ENCODE measurements at places on chromosomes 4 and X.

GRCh38 chrX:97907791-97908190 is 1024.1 kb downstream of the RPA4 start:
- DNase-seq = no peak

DNA sequence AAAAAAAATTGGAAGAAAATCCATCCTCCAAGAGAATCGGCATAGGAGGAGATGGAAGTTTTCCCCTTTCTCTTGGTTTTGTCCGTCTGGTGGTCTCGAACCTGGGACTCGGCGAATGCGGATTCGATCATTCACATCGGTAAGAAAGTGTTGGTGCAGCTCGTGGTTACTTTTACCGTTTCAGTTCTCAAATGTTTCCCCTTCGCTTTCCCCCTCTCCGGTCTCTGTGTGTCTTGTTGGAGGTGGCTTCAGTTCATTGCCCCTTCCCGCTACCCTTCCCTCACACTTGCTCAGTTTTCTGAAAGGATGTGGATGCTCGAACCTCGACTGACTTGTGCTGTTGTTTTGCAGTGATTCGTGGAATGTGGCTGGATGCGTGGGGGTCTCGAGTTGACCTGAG is 840 bp downstream of the GRID2 start:
- no peak for DNase-seq

- DNase-seq = no peak
Observed at GRCh38 chr4:175457956-175458355, 354.1 kb downstream of the GPM6A start.

DNA sequence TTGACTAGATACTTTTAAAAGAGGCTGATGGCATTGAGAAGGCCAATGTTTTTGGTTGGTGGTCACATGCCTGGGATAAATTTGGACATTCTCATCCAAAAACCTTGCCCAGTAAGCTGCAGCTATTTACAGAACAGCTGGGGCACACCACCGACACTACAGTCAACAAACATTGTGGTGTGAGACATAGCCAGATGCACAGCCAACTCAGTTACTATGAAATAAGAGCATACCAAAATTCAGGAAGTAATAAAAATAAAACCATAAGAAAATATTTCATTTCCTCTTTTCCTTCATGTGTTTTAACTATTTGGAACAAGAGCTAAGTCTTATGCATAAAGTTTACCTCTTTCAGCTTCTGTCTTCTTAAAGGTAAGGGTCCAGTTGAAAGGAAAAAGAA is 8.8 kb downstream of the PPM1K start:
- peak; percentile 25 for DNase-seq

DNA sequence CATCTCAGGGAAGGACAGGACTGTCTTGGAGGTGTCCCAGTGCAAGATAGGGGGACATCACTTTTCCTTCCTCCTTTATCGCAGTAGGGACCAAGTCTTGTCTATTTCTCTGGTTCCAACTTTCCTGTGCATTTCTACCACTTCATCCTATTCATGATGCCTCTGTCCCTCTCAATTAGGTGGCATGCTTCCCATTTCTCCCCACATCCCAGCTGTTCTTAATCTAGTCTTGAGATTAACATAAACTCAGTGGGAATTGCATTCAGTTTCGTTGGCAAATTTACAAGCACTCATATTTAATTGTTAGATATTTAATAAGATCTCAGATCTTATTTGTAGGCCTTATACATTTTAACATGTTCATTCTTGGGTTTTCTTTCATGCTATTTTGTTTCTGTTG is 15.7 kb upstream of the ODAM start:
- DNase-seq = no peak

DNA sequence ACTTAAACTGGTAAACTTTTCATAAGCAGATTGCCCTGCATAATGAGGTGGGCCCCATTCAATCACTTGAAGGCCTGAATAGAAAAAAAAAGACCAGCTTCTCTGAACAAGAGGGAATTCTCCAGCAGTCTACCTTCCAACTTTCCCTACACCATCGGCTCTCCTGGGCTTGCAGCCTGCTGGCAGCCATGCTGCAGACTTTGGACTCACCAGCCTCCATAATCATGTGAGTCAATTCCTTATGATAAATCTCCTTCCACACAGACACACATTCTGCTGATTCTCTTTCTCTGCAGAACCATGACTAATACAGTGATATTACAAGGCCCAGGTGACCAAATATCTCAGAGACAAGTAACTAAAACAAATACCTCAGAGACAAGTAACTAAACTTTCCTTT is 113.8 kb upstream of the WDR17 start:
- DNase-seq = no peak

DNA sequence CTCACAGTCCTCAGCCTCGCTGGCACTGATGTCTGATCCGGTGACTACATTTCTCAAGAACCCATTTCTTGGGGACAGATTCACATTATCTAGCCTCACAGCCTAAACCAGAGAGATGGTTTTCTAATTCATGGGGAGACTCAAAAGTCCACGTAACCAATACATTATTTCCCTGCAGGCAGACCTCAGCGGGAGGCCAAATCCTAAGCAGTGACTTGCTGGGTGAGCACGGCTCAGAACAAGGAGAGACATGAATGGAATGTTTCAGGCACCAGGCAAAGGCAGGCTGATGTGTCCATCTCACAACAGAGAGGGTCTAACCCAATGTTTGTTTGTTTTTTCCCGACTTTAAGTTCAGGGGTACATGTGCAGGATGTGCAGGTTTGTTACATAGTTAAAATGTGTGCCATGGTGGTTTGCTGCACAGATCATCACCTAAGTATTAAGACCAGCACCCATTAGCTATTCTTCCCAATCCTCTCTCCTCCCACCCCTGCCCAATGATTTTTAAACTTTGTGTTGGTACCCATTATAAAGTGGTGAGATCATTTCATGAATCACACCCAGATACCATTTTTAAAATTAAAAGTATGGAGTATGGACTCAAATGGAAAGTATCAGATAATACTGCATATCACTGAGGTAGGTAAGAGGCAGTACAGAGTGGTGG is 53.3 kb downstream of the SCD5 start:
- no peak for DNase-seq

GRCh38 chr4:2383760-2384159 is 34.7 kb downstream of the ZFYVE28 start:
- DNase-seq = no peak

GRCh38 chrX:116236666-116237065 is 66.1 kb downstream of the AGTR2 start:
- no peak for DNase-seq

GRCh38 chr4:70925899-70926635 is 23.9 kb downstream of the MOB1B start:
- no peak for DNase-seq

GRCh38 chr4:8343262-8343966 is 73.9 kb downstream of the HTRA3 start:
- DNase-seq = no peak

- DNase-seq = no peak
Observed at GRCh38 chr4:16516796-16517439, 290.6 kb upstream of the TAPT1 start.

GRCh38 chr4:128758314-128758922 is 51.1 kb upstream of the JADE1 start:
- no peak for DNase-seq

GRCh38 chr4:189117426-189117825 is 823.2 kb upstream of the FRG1 start:
- DNase-seq = no peak

DNA sequence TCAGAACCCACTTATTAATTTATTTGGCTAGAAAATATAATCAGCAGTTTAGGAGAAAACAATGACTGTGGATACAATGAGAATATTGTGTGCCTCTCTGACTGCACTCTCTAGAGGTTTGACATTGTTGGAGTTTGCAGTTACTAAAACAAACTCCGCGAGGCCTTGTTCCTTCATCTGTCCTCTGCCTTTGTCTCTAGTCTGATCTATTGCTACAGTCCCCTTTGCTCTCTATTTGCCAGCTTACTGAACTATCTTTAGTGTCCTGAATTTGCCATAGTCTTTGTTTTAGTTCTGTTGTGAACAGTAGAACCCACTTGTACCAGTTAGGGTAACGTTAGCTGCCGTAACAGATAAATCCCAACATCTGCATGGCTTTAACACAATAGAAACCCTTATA is 81.4 kb upstream of the RPS6KA3 start:
- no peak for DNase-seq

DNA sequence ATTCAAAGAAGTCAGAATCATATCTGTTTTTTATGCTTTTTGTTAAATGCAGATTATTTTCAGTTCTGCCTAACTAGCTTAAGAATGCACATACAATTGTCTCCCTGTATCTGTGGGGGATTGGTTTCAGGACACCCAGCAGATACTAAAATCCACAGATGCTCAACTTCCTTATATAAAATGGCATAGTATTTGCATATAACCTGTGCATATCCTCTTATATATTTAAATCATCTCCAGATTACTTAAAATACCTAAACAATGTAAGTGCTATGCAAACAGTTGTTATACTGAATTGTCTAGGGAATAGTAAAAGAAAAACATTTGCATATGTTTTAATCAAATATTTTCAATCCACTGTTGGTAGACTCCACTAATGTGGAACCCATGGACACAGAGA is 279.4 kb downstream of the TMA16 start:
- no peak for DNase-seq

GRCh38 chr4:90852237-90852636 is 725.0 kb downstream of the CCSER1 start:
- DNase-seq = no peak

GRCh38 chr4:17128268-17128667 is 229.8 kb upstream of the LDB2 start:
- no peak for DNase-seq

DNA sequence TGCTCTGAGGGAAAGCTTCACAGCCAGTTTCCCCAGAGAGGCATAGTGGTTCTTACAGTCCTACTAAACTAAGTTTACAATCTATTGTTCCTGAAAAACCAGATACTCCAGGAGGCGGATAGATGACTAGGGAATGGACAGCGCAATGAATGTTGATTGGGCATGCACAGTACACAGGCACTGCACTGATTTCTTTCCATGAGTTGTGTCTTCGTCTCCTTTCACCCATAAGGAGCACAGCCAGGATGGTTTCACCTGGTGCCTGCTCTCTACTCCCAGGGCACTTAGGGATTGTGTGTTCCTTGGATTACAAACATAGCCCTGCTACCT is 144.9 kb downstream of the PALLD start:
- DNase-seq = no peak

DNA sequence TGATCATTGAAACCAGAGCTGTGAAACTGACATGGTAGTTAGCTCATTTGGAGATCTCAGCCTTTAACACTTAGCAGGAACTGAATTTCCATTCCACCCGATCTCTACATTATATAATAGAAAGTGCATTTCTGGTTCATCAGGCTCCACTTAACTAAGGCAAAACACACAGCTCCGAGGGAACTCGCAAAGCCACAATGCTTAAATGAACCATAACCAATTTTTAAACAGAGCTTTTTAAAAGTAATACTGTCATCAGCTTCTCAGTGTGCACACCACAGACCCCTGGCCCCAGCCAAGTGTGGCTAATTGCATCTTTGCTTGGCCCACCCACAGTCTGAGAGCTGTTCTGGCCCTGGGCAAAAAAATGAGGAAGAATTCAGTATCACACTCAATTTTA is 66.1 kb downstream of the DCHS2 start:
- no peak for DNase-seq

GRCh38 chrX:78759081-78759480 is 11.6 kb downstream of the LPAR4 start:
- no peak for DNase-seq

GRCh38 chr4:106803083-106803482 is 233.0 kb downstream of the DKK2 start:
- no peak for DNase-seq

DNA sequence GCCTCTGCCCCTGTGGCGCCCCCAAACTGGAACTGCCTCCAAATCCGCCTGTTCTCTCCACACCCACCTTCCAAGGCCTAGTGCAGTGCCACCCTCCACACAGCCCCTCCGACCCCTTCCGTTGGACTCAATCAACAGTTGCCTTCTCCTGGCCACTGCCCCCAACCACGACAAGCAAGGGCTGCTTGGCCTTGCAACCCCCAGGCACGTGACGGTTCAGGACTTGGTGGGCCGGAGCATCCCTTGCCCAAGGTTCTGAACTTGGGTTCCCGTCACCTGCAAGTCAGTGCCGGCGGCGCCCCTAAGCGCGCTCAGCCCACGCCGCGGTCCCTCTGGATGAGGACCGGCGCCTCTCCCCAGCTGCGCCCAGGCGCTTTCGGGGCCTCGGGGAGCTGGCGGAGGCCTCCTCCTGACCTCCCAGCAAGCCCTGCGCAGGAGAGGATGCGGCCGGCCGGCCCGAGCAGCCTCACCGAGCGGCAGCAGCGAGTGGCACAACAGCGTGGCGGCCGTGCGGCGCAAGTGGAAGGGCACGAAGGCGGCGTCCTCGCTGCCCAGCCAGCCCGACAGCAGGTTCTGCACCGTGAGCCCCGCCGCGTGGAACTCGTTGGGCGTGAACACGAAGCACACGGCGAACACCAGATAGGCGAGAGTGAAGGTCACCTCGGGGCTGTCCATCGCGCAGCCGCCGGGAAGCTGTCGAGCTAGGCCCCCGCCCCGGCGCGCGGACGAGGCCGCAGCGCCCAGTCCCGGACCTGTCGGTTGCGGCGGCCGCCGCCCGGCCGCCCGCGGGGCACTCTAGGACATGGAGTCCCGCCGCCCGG is 750 bp downstream of the TMEM129 start:
- DNase-seq = no peak

GRCh38 chr4:81472281-81473182 is 825 bp upstream of the RASGEF1B start:
- DNase-seq = peak; percentile 35

- DNase-seq = no peak
Observed at GRCh38 chr4:95529946-95530345, 18.8 kb downstream of the UNC5C start.

GRCh38 chrX:10156199-10157031 is at the start of gene CLCN4:
TSS of gene CLCN4 (plus strand) at chrX:10156975. CDS start at chrX:10185033, 28,058 bp downstream.
- DNase-seq = no peak

- DNase-seq = no peak
Observed at GRCh38 chrX:12223650-12224049, 85.4 kb downstream of the FRMPD4 start.

- no peak for DNase-seq
Observed at GRCh38 chrX:133722756-133723155, 262.6 kb downstream of the GPC3 start.

DNA sequence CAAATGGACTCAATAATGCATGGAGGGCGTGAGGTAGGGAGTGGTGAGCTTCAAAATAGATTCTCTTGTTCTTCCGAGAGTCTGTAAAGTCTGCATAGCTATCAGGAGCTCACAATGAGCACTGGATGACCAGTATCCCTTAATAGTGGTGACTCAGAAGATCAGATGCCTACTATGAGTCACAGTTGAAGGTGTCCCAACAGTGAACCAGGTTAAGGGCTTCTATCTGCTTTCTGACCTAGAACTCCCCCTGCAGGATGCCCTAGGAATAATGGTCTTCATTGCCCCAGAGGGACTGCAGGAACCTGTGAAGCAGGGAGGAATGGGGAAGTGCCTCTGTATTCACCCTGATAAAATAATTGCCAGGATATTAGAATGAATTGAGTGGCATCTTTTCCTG is 22.1 kb downstream of the DGKK start:
- DNase-seq = peak; percentile 2

DNA sequence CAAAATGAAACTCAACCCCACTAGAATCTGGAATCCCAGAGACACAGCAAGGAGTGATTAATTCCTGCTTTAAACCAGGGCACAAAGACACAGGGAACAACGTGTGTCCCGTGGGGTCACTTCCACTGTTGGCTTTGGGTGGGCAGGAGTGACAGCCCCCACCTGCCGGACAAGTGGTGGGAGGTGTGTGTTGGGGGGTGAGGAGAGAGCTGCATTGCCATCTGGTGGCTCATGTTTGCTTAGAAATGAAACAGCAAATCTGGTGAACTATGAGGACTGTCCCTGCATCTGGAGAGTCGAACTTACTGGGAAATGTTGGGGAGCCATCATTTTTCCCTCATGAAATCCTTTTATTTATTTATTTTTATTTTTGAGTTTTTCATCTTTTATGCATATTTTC is 75.9 kb upstream of the AFAP1 start:
- no peak for DNase-seq
